Stimulated activated CD4-positive, alpha-beta T cell treated with anti-CD3 and anti-CD28 coated beads, Interleukin-4, amount 100 ng/mL, for 48 hours (primary cell): ENCODE measurements at places on chromosomes 6 and 20.

GRCh38 chr20:22904386-22904785 lies 130.7 kb upstream of the SSTR4 start:
- no peak for DNase-seq

DNA sequence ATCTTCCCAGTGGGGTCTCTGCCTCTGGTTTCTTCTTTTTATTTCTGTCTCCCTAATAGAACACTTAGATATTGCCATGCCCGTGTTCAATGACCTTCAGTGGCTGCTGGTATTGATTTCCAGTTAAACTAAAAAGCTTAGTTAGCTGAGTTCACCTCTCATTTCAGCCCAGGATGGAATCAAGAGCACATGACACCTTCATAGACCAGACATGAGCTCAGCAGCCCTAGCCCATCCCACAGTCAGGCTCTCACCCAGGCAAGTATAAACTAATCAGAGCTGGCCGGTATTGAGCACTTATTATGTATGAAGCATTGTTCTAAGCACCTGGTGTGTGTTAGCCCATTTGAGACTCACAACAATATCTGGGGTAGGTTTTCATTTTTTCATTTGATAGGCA lies 33.7 kb upstream of the PLEKHG1 start:
- DNase-seq = no peak

DNA sequence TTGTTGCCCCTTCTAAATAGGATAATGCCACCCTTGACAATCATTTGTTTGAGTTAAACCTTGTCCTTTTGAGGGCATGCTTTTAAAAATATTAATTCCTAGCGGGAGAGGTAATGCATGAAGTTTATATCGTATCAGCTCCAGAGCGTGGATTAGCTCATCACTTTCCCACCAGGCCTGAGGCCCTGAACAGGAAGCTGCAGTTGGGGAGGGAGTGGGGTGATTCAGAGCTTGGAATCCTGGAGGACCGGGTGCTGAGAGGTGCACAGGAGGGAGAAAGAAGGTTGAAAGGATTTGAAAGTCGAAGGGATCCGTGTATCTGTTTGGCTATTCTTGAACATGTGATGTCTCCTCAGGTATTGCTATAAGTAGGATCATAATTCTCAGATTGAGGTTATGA lies 25.0 kb downstream of the ZDHHC14 start:
- DNase-seq = no peak

- DNase-seq = no peak
Measured at GRCh38 chr6:31614075-31614619, 887 bp upstream of the AIF1 start.
